Activated CD8-positive, alpha-beta memory T cell treated with anti-CD3 and anti-CD28 coated beads, Interleukin-2, amount 50 U/mL, for 48 hours (primary cell): ENCODE measurements at places on chromosomes 7 and 10.

- no peak for DNase-seq
Measured at GRCh38 chr7:68707159-68707558, 891.1 kb upstream of the AUTS2 start.

GRCh38 chr7:99579956-99580777 is 17.9 kb upstream of the TMEM225B start:
- peak; percentile 78 for DNase-seq

DNA sequence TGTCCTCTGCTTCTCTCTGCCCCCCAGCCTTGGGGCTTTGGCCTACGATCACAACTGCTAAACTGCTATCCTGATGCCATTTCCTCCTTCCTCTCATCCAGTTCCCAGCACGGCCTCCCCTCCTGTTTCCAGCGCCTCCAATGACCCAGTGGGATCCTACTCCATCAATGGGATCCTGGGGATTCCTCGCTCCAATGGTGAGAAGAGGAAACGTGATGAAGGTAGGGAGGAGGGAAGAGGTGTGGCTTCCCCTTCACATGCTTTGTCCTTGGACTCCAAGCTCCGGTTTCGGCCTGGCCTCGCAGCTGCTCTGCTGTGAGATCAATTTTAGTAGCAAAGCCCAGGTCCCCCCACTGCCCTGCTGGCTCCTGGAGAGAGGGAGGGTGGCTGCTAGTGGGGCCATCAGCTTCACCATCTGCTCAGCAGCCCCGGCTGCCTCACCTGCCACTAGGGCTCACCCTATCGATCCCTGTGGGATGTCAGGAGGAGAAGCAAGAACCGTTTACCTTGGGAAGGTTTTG is 35.8 kb downstream of the PAX2 start:
- DNase-seq: no peak

DNA sequence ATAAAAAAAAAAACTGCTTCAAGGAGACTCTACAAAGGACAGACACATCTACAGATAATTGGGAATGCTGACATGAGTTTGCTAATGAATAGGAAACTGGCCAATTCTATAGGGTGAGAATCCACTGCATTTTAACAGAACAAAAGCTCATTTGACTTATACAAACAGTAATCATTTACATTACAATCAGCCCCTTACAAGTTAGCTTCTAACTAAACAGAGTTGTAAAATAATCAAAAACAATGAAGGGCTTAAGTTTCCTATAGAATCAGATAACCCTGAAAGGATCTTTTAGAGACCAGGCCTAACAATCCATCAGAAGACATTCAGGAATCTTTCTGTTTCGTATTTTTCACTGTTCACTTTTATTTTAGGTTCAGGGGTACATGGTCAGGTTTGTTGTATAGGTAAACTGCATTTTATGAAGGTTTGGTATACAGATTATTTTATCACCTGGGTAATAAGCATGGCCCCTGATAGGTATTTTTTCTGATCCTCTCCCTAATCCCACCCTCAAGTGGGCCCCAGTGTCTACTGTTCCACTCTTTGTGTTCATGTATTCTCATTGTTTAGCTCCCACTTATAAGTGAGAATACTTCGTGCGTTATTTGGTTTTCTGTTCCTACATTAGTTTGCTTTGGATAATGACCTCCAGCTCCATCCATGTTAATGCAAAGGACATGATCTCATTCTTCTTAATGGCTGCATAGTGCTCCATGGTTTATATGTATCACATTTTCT is 131.3 kb upstream of the NOBOX start:
- no peak for DNase-seq

DNA sequence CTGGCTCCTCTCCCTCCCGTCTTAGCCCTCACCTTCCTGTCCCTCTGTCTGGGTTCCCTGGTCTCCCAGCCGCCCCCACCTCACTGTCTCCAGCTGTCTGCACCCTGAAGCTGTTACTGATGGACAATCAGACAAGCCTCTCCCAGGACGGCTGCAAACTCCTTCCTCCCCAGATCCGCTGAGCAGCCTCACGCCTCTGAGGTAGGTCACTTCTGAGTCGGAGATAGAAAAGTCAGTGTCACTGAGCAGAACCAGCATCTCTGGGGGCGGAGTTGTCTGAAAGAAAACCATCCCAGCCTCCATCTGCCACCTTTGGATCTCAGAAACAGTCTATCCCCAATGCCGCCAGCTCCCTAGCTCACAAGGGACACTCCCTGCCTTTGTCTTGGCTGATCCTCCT is 27.4 kb downstream of the FAM241B start:
- DNase-seq: no peak

GRCh38 chr7:35584990-35585389 is 109.9 kb downstream of the HERPUD2 start:
- no peak for DNase-seq

GRCh38 chr7:107940951-107941350 is 50.0 kb downstream of the DLD start:
- DNase-seq: no peak

GRCh38 chr7:100694098-100694745 is at the start of gene GIGYF1:
GIGYF1 (minus strand) TSS chr7:100694250; CDS start chr7:100688238, 6,012 bp downstream.
- peak; percentile 84 for DNase-seq

GRCh38 chr10:14003517-14004184 is 327.1 kb downstream of the FRMD4A start:
- no peak for DNase-seq

- DNase-seq: no peak
Measured at GRCh38 chr7:101400751-101401150, 38.1 kb downstream of the COL26A1 start.

- DNase-seq: no peak
Measured at GRCh38 chr7:44184206-44184872, 4.9 kb downstream of the GCK start.

- no peak for DNase-seq
Measured at GRCh38 chr7:29811586-29811985, 5.3 kb downstream of the WIPF3 start.

GRCh38 chr7:105691082-105691679 is 109.9 kb upstream of the EFCAB10 start:
- peak; percentile 62 for DNase-seq

- DNase-seq: peak; percentile 61
Measured at GRCh38 chr7:44962483-44963251, 16.1 kb downstream of the MYO1G start.

- DNase-seq: no peak
Measured at GRCh38 chr10:50421026-50421719, 169.9 kb upstream of the ASAH2 start.

DNA sequence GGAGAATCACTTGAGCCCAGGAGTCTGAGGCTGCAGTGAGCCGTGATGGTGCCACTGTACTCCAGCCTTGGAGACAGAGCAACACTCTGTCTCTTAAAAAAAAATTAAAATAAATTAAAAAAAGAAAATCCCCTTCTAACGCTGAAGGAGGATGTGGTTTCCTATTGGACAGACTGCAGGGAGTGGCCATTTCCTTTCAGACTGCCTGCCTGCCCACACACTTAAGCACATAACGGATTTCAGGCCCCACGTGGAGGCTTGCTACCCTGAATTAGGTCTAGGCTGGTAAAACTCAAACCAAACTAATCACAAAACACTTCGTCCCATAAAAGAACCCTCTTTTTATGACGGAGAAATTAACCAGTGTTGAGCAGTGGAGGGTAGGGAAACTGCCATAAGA is 34.0 kb downstream of the GATA3 start:
- no peak for DNase-seq

- DNase-seq: no peak
Measured at GRCh38 chr7:68674826-68675225, 923.4 kb upstream of the AUTS2 start.

DNA sequence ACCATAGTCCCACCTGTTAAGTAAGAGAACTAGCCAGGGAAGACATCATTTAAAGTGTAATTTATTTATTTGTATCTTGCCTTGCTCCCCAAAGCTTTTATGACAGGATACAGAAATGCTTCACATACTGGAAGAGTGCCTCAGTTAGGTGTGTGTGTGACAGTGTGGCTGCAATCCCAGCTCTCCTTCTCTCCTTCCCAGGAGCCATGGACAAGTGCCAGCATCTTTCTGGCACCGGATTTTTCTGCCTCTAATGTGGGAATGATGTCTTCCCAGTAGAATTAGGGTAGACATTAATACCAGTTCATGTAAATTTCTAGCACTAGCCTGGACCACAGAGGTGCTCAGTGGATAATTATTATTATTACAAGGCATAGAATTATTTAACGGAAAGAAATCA is 30.3 kb upstream of the ATXN7L1 start:
- no peak for DNase-seq
